ENCODE measurements at places on chromosomes 4 and X.
A peak's percentile ranks its signal among the peaks of the same experiment; 100 is the strongest.

GRCh38 chrX:111506826-111507225, 4.6 kb upstream of the SERTM2 start:
- DNase-seq, result no peak

- no peak for DNase-seq
These were observed 5.5 kb downstream of the PPP2R2C start for GRCh38 chr4:6466756-6467381.

GRCh38 chrX:78456909-78457308, 129.5 kb upstream of the CYSLTR1 start:
- no peak for DNase-seq

GRCh38 chr4:185840201-185840600, 28.2 kb upstream of the SORBS2 start:
- DNase-seq, result no peak

- DNase-seq, result no peak
These were observed 28.0 kb downstream of the RIPPLY1 start for GRCh38 chrX:106875151-106875550.

DNA sequence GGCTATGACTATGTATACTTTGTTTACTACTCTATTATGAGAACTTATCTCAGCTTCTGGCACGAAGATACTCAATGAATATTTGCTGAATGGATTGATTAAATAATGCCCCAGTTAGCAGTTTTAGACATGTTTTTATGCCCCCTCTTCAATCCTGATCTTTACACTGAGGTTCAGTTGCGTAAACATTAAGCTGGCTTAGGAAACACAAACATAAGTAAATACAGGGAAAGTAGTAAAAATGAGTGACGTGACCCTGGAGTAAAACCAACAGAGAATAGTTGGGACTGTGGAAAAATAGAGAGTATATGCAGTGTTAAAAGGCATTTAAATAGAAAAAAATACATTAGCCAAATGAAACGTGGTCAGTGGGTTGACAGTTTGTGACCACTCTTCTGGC, 387.0 kb upstream of the ACTRT1 start:
- no peak for DNase-seq

GRCh38 chr4:171288816-171289432, 524.3 kb upstream of the GALNTL6 start:
- no peak for DNase-seq

- DNase-seq, result no peak
These were observed 40.8 kb downstream of the CENPU start for GRCh38 chr4:184693056-184693455.

- DNase-seq, result no peak
These were observed 627.0 kb upstream of the ATOH1 start for GRCh38 chr4:93201471-93202096.

DNA sequence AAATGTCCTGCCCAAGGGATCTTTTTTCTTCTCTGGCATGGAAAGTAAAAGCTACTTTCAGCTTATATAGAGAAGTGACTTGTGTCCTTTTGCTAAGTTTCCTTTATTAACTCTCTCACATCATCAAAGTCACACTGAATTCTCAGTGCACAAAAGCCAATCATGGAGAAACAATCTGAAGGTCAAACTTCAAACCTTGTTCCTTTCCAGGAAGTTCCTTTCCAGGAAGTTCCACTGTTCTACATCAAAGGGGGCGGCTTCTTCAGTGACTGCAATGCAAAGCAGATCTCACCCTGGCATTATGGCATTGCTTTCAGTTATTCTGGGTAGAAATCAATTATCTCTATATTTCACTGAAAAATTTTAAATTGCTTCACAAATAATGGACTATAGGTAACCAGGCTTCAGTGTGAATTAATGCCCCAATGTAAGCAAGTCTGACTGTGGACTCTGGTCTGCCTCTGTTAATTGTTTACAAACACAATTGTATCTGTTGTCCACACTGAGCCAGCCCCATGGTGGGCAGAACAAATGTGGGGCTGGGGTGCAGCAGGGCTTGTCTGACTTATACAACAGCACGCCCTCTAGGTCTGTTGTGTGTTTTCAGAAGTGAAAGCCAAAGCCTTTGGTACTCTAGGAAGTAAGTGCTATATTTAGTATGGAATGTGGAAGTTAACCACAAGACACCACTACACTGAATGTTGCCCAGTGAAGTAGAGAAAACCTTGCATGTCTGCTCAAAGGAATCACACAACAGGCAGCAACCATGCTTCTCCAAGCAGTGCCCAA, 98.8 kb downstream of the CDS1 start:
- DNase-seq, result no peak

DNA sequence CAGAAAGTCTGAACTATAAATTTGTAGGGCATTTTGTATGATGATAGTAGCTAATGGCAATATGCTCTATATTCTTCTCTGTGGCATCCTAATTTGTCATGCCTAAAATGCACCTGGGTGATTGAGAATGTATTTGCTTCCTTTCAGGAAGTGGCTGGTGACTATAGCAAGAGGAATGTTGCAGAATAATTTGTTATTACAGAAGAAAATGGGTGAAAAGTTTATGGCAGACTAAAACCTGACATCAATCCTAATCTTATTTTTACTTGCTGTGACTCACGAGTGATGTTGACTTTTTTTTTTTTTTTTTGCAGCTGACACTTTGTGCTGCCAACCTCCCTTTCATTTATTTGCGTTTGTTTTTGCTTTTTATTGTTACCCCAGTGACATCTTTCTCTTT, 141.1 kb downstream of the MSL3 start:
- no peak for DNase-seq

DNA sequence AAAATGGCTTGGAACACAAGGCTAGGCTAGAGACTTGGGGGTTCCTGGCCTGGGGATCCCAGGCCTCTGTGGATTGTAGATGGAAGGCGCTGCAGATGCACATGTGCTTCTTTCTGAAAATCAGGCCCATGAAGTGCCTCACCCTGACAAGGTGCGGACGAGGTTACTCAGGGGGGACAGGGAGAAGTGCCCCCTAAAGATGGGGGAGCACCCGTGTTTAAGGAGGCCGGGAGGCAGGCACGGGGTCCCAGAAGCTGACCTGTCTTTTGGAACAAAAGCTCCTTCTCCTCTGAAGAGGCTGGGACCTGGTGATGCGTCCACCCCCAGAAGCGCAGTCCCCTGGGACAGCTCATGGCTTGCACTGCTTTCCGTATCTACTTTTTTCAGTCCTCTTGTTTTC, 2.4 kb downstream of the PDZD4 start:
- DNase-seq, result no peak

DNA sequence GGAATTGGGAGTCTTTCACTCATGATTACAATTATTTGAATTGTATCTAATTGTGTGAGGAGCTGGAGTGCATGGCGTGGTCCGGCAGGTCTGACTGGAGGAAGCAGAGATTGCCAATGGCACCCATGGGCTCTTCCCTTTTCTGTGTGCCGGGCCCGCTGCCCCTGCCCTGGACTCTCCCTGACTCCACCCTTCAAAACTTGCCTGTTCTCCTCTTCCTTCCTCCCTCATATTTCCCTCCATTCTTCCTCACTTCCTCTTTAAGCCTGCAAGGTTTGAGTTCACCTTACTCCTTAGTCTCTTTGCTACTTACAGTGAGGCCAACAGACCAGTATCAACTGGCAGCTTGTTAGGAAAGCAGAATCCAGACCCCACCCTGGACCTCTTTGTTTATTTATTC, 6.5 kb upstream of the STBD1 start:
- DNase-seq, result peak; percentile 57
